ENCODE measurements at places on chromosomes 7 and 10.

DNA sequence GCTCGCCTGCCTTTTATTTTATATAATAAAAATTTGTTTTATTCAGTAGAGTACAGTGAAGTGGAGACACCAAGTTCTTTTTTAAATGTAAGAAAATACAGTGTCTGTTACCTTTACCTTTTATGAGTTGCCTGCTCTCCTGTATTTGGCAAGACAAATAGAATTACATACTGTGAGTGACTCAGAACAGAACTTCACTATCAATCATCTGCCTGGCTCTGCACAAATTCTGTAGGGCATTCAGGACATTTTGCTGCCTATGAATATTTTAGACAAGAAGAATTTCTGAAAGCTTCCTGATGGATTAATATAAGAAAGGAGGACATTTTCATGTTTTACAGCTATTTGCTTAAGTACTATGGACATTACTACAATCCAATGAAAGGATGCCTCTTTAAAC is 135.4 kb upstream of the PHF14 start:
- DNase-seq, result no peak

- DNase-seq, result peak; percentile 54
Measured at GRCh38 chr10:15897287-15897686, 37.0 kb upstream of the MINDY3 start.

DNA sequence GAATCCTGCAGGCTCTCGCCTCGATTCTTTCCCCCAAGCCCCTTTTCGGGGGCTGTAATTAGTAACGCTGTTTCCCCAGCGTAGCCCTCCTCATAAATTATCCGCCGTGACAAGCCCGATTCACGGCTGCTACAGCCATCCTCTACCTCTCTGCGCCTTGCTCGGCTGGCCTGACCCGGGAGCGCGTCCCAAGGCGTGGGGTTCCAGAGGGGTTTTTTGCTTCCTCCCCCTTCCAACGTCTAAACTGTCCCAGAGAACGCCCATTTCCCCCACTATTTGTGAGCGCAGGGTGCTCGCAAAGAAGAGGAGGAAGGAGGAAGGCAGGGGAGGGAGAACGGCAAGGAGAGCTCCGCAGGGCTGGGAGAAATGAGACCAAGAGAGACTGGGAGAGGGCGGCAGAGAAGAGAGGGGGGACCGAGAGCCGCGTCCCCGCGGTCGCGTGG is 880 bp downstream of the HOXA5 start:
- DNase-seq, result no peak

DNA sequence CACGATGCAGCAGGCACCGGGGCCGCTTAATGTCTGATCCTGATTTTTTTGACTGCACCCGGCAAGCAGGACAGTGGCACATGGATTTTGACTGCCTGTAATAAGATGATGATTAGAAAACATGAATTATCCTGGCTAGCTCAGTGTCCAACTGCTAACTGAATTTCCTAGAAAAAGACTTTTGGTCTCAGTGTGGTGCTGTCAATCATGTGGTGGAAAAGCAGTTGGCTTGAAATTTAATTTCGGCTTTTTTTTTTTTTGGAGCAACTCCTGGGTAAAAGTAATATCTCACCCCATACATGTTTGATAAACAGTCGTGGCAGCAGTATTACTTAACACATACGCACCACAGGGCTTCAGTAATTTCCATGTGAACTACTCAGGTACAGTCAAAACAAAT is 227.7 kb downstream of the FANK1 start:
- no peak for DNase-seq

GRCh38 chr7:30780941-30781340 is 9.7 kb downstream of the MINDY4 start:
- no peak for DNase-seq

DNA sequence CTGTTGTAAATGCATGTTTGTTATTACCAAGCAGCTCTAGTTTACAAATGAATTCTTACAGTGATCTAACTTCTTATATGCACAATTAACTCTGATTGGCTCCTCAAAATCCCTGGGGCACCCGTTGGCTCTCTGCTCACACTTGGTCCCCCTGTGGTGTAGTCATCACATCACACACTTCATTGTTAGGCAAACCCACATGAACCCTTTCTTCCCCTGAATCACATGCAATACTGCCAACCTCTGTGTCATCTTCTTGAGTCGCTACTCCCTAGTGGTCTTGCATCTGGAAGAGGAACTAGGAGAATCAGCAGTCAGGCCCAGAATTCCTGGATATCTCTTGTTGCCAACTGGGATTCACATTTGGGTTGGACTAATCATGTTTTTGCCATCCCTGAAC is 73.1 kb downstream of the CD36 start:
- no peak for DNase-seq

- peak; percentile 27 for DNase-seq
Measured at GRCh38 chr10:44974628-44975430, 3.8 kb downstream of the DEPP1 start.

DNA sequence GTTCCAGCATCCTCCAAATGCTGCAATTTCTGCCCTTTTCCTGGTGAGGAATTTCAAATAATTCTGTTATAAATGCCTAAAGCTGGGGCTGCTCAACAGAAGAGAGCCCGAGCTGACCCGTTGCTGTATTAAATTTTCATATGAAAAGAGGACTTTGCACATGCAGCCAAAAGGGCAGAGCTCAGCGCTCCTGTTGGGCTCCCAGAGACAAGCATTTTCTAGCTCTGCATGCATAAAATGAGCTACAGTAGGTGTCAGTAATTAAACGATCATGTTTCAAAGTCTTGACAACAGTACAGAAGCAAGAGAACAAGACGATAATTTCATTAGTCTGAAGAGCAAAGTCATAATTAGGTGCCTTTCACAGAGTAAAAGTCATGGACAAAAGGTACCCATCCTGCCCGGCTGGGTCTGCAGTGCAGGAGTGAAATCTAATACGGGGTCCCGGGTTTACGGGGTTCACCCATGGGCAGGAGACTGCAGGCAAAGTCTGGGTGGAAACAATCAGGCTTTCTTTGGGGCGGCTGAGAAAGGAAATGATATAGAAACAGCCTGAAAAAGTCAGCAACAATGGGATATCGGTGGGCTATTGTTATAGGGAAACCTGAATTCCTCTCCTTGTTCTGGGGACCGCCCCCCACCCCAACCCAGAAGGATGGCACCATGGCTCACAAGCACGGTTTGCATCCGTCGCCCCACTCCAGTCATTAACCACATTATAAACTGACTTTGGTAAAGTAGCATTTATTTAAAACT is 66.0 kb downstream of the EBF3 start:
- no peak for DNase-seq

DNA sequence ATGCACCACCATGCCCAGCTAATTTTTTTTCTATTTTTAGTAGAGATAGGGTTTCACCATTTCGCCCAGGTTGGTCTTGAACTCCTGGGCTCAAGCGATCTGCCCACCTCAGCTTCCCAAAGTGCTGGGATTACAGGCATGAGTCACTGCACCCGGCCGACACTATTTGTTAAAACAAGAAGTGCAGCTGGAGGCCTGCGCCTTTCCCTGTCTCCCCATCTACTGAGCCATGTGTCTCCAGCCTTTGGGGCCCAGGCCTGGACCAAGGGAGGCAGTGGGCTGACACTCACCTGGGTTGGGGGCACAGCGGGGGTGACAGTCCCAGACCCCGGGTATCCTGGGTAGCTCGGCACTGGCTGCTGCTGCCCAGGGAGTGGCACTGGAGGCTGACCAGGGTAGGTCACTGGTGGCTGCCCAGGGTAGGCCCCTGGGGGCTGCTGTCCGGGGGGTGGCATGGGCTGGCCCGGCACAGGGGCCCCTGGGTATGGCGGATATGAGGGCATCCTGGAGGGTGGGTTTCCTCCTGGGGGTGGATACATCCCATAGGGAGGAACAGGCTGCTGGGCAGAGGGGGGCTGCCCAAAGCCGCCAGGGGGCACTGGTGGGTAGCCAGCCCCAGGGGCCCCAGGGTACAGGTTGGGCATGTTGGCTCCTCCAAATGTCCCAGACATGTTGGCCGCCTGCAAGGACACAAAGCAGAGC is 36.3 kb downstream of the PLAC9 start:
- DNase-seq, result no peak

- no peak for DNase-seq
Measured at GRCh38 chr7:150369748-150370501, 1.3 kb downstream of the REPIN1 start.

GRCh38 chr7:17856251-17856650 is 84.0 kb downstream of the SNX13 start:
- DNase-seq, result no peak

GRCh38 chr7:66894463-66895080 is 26.5 kb upstream of the TMEM248 start:
- DNase-seq, result no peak

GRCh38 chr7:45443263-45443662 is 130.9 kb upstream of the ADCY1 start:
- DNase-seq, result no peak

GRCh38 chr10:104580321-104580720 is 60.8 kb upstream of the SORCS3 start:
- no peak for DNase-seq

Measured in COLO829 (cell line).